Neural crest cell (in vitro differentiated cells): ENCODE measurements at places on chromosomes 11 and 22. TPM values are rescaled to one million over a fixed set of nuclear protein-coding genes. Genes with fewer than 3 reads are reported as not detected.

- H3K4me1 ChIP-seq, result no peaks in the 10 kb centered on the region
- no peaks in the 10 kb centered on the region for H3K36me3 ChIP-seq
- H3K27me3 ChIP-seq, result peaks cover 10% of the 10 kb centered on the region
- no peak overlapping the region for H3K27ac ChIP-seq
- DNase-seq, result no peak
Measured at GRCh38 chr11:58688789-58689503, 42.8 kb downstream of the GLYAT start.

The ABCC8 gene
- total RNA-seq, result 4.6 and 6.1 TPM in 2 replicates

GRCh38 chr22:22684580-22685561 is 40.5 kb downstream of the GGTLC2 start:
- no peaks in the 10 kb centered on the region for H3K36me3 ChIP-seq
- no peak overlapping the region for H3K4me3 ChIP-seq
- no peaks in the 10 kb centered on the region for H3K4me1 ChIP-seq
- H3K27ac ChIP-seq, result no peak overlapping the region

- DNase-seq, result no peak
- no peaks in the 10 kb centered on the region for H3K36me3 ChIP-seq
- no peak overlapping the region for H3K4me3 ChIP-seq
- H3K27ac ChIP-seq, result no peak overlapping the region
Measured at GRCh38 chr22:36153501-36154422, 6.8 kb downstream of the APOL3 start.

DNA sequence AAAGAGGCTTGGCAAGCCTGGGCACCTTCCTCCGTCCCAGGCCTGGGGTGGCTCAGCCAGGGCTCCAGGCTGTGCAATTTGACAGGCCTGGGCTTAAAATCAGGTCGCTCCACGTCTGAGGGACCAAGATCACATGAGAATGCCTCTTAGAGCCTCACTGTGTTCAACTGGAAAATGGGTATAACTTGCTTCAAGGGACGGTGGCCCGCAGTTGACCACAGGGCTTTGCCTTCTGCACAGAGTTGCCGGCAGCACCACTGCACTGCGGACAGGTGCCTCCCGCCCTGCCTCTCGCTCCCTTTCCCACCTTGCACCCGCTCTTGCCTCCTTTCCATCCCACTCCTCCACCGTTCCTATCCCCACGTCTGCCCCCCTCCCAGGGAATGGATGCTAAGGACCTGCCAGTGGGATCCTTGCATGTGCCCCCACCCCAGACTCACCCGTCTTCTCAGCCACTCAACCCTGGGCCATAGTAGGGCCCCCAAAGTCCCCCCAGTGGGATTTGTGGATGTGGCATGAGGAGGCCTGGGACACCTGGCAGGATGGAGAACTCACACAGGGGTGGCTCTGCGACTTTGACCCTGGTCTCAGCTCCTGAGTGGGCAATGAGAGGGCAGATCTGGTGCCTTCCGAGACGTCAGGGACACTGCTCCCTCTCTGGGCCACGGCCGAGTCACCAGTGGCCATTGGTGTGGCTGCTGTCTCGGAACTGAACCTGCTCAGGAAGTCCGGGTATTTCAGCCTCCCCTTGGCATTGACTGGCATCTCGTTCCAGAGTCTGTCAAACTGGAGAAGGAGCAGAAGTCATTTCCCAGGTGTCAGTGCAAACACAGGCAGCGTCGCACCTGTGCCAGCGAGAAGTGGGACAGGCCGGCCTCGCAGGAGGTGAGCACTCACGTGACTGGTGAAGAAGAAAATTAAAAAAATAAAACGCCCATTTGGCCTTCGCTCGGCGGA is 128.0 kb downstream of the MPPED1 start:
- H3K4me1 ChIP-seq, result no peaks in the 10 kb centered on the region
- peaks cover 3% of the 10 kb centered on the region for H3K27me3 ChIP-seq
- H3K36me3 ChIP-seq, result peaks cover 6% of the 10 kb centered on the region
- no peak for DNase-seq

GRCh38 chr22:42645341-42645937 is 3.8 kb downstream of the CYB5R3 start:
- H3K27ac ChIP-seq, result peak overlapping the region; percentile 67
- no peaks in the 10 kb centered on the region for H3K27me3 ChIP-seq
- peaks cover 27% of the 10 kb centered on the region for H3K4me1 ChIP-seq

The BRSK2 gene
- 59.9 and 72.5 TPM in 2 replicates for total RNA-seq

GRCh38 chr11:102012946-102013345 is 34.3 kb upstream of the CFAP300 start:
- H3K27me3 ChIP-seq, result no peaks in the 10 kb centered on the region
- H3K27ac ChIP-seq, result no peak overlapping the region
- H3K36me3 ChIP-seq, result no peaks in the 10 kb centered on the region
- DNase-seq, result no peak

DNA sequence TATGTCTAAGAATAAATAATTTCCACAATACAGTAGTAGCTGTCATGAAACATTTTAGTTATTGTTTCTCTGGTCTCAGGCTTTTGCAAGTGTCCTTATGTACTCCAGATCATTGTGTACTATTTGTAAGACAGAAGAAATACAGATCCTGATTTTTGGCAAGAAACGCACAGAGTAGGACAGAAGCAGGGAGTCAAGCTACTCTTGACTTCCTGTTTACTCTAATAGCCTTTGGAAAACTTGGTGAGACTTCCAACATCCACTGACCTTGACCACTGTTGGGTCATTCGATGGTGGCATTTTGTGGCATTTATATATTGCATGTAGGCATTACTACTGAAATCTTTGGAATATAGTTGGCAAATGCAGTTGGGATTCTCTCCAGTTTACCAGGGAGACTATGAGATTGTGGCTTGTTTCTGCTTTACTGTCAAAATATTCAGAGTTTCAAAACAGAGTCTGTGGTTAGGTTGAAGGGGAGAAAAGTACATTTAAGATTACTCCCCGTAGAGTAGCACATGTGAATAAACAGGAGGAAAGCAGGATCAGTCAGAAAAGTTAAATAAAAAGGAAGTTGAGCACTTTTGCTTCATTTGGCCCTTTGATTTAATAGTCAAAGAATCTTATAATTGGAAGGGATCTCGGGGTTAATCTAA is 726.1 kb upstream of the CCDC90B start:
- H3K4me3 ChIP-seq, result no peak overlapping the region
- H3K27me3 ChIP-seq, result no peaks in the 10 kb centered on the region
- H3K4me1 ChIP-seq, result no peaks in the 10 kb centered on the region
- peaks cover 2% of the 10 kb centered on the region for H3K36me3 ChIP-seq

GRCh38 chr11:97890466-97890865 is 1130.3 kb upstream of the CNTN5 start:
- peaks cover 8% of the 10 kb centered on the region for H3K4me1 ChIP-seq
- H3K4me3 ChIP-seq, result no peak overlapping the region
- DNase-seq, result no peak
- no peaks in the 10 kb centered on the region for H3K36me3 ChIP-seq
- no peaks in the 10 kb centered on the region for H3K27me3 ChIP-seq
- no peak overlapping the region for H3K27ac ChIP-seq

DNA sequence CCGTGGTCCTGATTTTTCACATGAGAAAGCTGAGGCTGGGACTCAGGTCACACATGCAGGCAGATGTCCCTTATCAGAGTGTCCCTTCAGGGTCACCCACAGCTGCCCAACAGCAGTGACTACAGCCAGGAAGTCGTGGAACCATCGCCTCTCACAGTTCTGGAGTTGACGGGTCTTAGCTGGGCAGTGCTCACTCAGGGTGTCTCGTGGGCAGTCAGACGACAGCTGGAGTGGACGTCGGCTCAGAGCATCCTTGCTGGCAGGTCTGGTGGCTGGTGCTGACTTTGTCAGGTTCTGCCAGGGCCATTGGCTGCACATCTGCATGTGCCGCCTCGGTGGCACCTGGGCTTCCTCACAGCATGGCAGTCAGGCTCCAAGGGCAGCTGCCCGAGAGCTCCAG is 35.6 kb upstream of the TH start:
- no peak overlapping the region for H3K27ac ChIP-seq
- no peaks in the 10 kb centered on the region for H3K36me3 ChIP-seq
- no peak overlapping the region for H3K4me3 ChIP-seq
- DNase-seq, result no peak
- H3K27me3 ChIP-seq, result no peaks in the 10 kb centered on the region
- peaks cover 5% of the 10 kb centered on the region for H3K4me1 ChIP-seq

DNA sequence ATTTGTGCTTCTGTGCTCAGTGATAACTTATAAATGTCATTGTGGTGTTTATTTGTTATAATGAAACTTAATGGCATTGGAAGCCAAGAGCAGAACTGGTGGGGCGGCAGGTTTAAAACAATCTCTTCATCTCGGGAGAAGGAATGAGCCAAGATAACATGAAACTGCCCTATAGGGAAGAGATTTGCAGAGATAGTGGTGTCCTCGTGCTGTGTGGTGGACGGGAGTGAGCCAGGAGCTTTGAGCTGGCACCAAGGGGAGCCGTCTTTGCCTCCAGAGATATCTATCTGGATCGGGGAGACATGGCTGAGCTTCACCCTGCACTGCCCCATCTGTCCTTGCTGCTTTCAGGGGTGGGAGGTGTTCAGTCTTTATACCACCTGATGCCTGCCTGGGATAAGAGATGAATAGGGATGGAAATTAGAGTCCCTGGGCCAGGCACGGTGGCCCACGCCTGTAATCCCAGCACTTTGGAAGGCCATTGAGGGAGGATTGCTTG is 189.6 kb downstream of the ST3GAL4 start:
- H3K27ac ChIP-seq, result no peak overlapping the region
- no peaks in the 10 kb centered on the region for H3K27me3 ChIP-seq
- H3K4me3 ChIP-seq, result no peak overlapping the region
- peaks cover 32% of the 10 kb centered on the region for H3K4me1 ChIP-seq

The OR4D5 gene
- not detected in 2 replicates for total RNA-seq

DNA sequence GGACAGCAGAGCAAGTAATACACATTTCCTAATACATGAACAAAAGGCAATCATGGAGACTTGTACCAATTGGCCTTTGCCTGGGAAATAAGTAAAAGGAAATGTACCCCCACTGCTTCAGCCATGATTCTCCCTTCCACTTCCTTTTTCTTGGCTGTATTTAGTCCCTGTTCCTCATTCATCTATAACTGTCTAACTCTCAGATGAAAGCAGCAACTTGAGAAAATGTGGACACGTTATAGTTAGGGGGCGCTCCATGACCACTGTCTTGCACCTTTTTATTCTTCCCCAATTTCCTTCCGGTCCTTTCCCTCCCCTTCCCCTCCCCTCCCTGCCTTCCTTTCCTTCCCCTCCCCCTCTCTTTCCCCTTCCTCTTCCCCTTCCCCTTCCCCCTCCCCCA is 61.3 kb upstream of the BARX2 start:
- H3K27ac ChIP-seq, result no peak overlapping the region
- H3K27me3 ChIP-seq, result no peaks in the 10 kb centered on the region
- H3K36me3 ChIP-seq, result no peaks in the 10 kb centered on the region
- no peak overlapping the region for H3K4me3 ChIP-seq
- no peak for DNase-seq

- H3K27ac ChIP-seq, result peak overlapping the region; percentile 84
- DNase-seq, result no peak
- H3K27me3 ChIP-seq, result no peaks in the 10 kb centered on the region
- no peak overlapping the region for H3K4me3 ChIP-seq
Measured at GRCh38 chr22:30628491-30628890, 7.1 kb upstream of the SLC35E4 start.

DNA sequence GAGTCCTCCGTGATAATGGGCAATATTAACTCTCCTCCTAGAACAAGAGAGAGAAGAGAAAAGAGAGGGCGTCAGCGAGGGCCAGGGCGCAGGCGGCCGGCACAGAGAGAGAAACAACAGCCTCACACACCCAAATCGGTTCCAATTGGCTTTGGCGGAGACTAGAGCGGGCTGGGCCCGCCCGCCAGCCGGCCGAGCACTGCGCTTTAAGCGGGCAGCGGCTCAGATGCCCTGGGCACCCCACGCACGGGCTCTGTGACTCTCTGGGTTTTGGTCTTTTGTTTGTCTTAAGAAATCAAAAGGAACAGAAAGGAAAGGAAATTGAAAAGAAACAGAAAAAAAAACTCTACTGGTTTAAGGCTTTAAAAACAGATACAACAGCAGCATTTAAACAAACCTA is 17.0 kb downstream of the SLC22A12 start:
- H3K4me3 ChIP-seq, result no peak overlapping the region
- DNase-seq, result no peak
- no peaks in the 10 kb centered on the region for H3K27me3 ChIP-seq
- peaks cover 28% of the 10 kb centered on the region for H3K4me1 ChIP-seq
- H3K36me3 ChIP-seq, result no peaks in the 10 kb centered on the region

DNA sequence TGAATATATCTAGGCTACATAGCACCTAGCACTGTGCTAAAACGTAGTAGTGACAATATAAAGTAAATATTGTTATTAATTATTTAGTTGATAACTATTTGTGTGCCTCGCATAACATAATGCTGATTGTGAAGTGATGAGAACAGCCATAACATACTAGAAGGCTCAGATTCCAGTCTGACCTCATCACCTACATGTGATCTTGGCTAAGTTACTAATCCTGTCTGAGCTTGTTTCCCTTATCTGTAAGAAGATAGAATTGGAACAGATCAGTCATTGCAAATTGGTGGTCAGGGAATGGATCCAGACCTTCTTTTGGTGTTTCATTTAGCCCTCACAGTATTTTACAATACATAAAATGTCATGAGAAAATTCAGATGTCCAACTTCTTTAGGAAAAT is 103.4 kb upstream of the SEZ6L start:
- DNase-seq, result no peak
- H3K4me3 ChIP-seq, result no peak overlapping the region
- H3K36me3 ChIP-seq, result no peaks in the 10 kb centered on the region
- peak overlapping the region; percentile 99 for H3K27ac ChIP-seq
- peaks cover 65% of the 10 kb centered on the region for H3K27me3 ChIP-seq

- no peaks in the 10 kb centered on the region for H3K4me1 ChIP-seq
- H3K27ac ChIP-seq, result no peak overlapping the region
- H3K4me3 ChIP-seq, result no peak overlapping the region
- no peak for DNase-seq
- H3K36me3 ChIP-seq, result no peaks in the 10 kb centered on the region
Measured at GRCh38 chr11:58068655-58069054, 37.9 kb downstream of the OR6Q1 start.

DNA sequence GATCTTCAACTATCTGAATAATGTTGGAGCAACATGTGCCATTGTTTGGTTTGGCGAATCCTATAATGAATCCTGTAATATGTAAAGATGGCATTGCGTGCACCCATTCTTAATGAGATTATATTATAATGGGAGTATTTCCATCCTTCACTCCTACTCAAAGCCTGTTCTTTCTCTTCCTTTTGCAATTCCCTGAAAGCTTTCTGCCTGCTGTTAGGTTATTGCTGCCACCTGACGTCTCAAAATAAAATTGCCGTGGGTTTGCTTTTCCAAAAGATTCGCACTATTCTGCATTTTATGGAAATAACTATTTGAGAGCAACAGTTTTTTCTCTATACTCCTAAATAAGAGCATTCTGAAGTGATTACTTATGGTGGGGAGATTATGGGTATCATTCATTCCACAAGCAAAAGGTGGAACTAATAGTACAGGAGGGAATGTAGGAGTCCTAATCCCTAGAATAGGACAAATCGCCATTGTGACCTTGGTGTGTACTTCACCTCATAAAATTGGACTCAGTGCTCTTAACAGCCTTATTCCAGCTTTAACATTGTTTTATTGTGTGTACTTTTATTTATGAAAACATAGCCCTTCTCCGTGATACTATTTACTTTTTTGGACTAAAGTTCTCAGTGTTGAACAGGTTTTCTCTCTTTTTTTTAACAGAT is 69.6 kb upstream of the ALKBH3 start:
- no peaks in the 10 kb centered on the region for H3K4me1 ChIP-seq
- H3K27me3 ChIP-seq, result no peaks in the 10 kb centered on the region
- DNase-seq, result no peak
- peaks cover 14% of the 10 kb centered on the region for H3K36me3 ChIP-seq
- H3K4me3 ChIP-seq, result no peak overlapping the region
- no peak overlapping the region for H3K27ac ChIP-seq

GRCh38 chr11:110972106-110972505 is 259.9 kb upstream of the ARHGAP20 start:
- H3K27ac ChIP-seq, result no peak overlapping the region
- no peak overlapping the region for H3K4me3 ChIP-seq

- no peaks in the 10 kb centered on the region for H3K27me3 ChIP-seq
- peaks cover 20% of the 10 kb centered on the region for H3K4me1 ChIP-seq
- H3K27ac ChIP-seq, result no peak overlapping the region
- no peaks in the 10 kb centered on the region for H3K36me3 ChIP-seq
- H3K4me3 ChIP-seq, result no peak overlapping the region
Measured at GRCh38 chr11:93622043-93622442, 39.4 kb upstream of the CEP295 start.
